Nucleus accumbens (tissue), 56 donors: ENCODE measurements at places on chromosomes 6 and 20.

- no peak for DNase-seq
Observed at GRCh38 chr6:912871-913835, 220.2 kb upstream of the EXOC2 start.

DNA sequence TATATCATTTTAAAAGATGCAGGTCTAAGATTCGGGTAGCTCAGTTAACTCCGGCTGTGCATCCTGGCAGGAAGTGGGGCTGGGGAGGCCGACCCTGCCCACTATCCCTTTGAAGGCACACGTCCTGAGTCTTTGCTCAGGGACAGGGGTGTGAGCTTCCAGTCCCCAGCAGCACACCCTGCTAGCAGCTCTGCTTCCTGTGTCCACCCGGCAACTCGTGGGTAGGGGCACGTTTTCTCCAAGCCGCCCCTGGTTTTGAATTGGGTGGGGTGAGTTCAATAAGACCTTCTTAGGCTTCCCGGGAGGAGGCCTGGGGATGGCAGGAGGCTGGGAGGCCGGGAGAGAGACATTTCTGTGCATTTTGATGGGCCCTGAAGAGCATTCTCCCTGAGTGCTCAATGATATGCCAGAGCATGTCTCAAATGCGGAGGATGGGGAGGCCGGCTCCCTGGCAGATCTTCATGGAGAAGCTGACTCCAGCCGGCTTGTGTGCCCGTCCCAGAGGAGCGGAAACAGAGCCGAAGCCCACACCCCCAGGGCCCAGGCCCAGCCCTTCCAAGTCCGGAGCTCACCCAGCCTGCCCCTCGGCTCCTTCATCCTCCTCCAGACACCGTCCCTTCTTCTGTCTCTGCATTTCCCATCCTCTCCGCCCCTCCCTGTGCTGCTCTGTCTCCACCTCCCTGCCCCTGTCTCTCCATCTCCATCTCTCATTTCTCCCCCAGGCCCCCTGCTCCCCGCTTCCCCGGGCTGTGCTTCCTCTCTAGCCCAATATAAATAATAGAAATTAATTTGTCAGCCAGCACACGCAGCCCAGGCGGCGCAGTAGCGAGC is 36.3 kb upstream of the ZFAND3 start:
- peak; percentile 43 for DNase-seq

GRCh38 chr6:5905431-5906339 is 101.0 kb downstream of the NRN1 start:
- no peak for DNase-seq

DNA sequence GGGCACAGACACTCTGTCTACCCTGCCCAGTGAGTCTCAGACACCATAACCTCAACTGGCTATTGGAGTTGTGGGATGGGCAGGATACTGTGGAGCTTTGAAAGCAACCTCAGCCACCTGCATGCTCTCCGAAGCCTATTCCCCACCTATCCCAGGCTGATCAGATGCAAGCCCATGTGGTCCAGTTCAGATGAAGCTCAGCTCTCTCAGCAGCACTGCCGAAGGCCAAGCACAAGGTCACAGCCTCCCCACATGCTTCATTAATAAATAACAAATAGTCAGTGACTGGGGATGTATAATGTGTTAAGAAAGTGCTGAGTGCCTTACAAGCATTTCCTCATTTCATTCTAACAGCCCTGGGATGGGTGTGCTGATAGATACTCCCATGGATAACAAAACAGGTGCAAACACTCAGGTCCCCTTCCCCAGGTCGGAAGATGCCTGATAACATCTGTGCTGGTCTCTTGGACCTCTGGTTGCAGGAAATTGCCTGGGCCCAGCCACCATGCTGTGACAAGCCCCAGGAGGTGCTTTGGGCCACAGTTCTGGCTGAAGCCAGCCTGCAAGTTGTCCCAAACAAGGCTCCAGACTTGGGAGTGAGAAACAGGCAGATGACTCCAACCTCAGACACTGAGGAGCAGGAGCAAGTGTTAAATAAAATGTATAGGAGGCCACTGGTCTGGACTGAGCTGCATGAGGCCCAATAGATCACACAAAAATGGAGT is 3.7 kb downstream of the ACSS1 start:
- no peak for DNase-seq

DNA sequence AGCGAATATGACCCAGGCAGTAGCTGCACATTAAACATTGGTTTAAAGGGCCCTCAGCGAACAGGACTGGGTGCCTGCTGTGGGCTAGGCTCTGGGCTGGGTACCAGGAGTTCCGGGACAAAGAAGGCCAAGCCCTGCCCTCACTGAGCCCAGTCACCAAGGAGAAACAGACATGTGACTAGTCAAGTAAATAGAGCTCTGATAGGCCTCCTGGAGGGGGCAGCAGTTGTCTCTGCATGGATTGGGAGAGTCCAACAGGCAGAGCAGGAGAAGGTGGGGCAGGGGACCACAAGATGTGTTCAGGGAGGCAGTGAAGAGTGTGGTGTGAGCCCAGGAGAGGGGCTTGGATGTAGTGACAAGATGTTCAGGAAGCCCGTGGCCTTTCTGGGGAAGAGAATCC is 3.1 kb downstream of the HM13 start:
- DNase-seq, result no peak

- no peak for DNase-seq
Observed at GRCh38 chr20:5928836-5929715, 21.3 kb downstream of the TRMT6 start.

GRCh38 chr6:99458319-99458718 is 33.2 kb upstream of the PNISR start:
- no peak for DNase-seq

GRCh38 chr6:93317592-93317991 is 101.8 kb downstream of the EPHA7 start:
- no peak for DNase-seq

DNA sequence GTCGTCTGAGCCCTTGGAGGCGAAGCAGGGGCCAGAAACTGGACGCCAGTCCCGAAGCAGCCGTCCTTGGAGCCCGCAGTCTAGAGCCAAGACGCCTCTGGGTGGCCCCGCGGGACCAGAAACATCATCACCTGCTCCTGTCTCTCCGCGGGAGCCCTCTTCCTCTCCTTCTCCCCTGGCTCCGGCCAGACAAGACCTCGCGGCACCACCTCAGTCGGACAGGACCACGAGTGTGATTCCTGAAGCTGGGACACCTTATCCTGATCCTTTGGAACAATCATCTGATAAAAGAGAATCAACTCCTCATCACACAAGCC is 416 bp downstream of the RSPH4A start:
- no peak for DNase-seq

DNA sequence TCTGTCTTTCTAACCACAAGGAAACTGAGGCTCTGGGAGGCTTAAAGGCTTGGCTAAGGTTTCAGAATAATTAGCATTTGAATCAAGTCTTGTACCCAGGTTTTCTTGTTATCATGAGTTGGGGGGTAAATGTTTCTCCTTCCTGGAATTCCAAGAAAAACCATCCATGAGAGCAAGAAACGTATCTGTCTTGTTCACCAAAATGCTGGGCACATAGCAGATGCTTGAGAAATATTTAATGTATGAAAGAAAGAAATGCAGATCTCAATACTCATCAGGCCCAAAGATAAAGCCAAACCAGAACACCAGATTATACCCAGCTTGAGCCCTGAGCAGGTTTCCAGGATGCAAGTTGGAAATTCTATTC is 164.6 kb downstream of the CLIC5 start:
- no peak for DNase-seq

- peak; percentile 59 for DNase-seq
Observed at GRCh38 chr6:3157131-3157933, at the start of gene TUBB2A. Gene TUBB2A, minus strand, starts transcription at chr6:3157544. Its CDS starts 81 bp downstream, at chr6:3157463.

- no peak for DNase-seq
Observed at GRCh38 chr20:61846741-61847419, 218.8 kb downstream of the TAF4 start.

- no peak for DNase-seq
Observed at GRCh38 chr6:108581237-108581931, 20.7 kb downstream of the FOXO3 start.

GRCh38 chr20:6558341-6558740 is 209.1 kb upstream of the BMP2 start:
- no peak for DNase-seq

DNA sequence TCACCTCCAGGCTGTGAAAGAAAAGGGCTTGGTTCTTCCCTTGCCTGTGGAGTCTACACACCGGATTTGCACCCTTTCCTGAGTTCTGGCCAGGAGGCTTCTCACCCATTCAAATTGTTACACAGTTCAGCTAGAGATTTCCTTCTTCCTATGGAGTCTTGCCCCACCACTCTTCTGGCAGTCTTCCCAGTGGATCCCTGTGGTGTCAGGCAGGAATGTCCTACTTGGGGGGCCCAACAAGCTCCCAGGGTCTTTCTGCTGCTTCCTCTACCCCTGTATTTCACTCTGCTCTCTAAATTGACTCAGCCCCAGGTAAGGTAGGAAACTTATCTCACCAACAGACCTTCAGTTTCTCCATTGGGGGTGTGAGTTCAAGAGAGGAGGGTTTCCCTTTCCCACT is 14.0 kb upstream of the CST9L start:
- no peak for DNase-seq

DNA sequence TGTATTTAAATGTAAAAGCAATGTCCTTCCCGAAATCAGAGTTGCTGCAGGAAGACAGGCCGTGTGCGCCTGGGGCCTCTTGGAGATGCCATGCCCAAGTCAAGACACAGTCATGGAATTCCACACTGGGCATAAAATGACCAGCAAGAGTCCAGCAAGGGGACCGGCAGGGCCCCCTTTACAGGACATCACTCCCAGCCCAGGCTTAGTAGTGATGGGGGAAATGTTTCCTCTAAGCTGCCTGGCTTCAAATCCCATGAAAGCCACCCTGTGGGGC is 1.9 kb upstream of the PPP1R3G start:
- DNase-seq, result no peak

DNA sequence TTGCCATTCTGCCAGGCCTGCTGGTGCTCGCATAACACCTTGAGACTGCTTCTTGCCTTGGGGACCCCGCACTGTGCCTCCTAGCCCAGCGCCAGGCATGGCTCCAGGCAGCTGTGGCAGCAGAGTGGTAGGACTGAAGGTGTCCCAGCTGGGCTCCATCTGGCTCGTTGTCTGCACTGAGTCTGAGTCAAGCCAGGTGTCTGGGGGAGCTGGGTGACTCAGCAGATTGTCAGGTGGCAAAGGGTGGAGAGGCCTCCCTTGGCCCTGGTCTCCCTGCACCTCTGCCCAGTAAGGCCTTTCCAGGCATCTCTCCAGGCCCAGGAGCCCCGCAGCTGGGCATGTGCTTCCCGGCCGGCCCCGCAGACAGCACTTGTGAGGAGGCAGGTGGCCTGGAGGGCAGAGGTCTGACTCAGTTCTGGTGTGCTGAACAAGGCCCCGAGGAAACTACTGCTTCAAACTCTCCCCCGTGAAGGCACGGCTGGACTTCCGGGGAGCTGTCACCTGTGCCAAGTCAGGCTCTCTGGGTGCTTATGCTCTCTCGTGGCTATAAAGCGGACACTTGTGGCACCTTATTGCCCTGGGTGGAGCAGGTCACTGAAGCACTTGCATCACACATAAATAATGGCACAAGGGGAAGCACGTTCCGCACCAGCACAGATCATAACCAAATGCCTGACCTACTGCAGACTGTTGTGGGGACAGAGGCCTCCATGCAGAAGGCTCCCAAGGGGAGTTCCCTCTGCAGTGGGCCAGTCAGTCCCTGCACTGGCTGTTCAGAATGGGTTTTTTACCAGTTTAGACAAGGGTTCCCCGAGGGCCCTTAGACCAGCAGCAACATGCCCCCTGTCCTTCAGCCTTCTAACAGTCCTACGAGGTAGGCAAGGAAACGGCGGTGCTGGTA is 27.5 kb downstream of the FOXC1 start:
- no peak for DNase-seq

DNA sequence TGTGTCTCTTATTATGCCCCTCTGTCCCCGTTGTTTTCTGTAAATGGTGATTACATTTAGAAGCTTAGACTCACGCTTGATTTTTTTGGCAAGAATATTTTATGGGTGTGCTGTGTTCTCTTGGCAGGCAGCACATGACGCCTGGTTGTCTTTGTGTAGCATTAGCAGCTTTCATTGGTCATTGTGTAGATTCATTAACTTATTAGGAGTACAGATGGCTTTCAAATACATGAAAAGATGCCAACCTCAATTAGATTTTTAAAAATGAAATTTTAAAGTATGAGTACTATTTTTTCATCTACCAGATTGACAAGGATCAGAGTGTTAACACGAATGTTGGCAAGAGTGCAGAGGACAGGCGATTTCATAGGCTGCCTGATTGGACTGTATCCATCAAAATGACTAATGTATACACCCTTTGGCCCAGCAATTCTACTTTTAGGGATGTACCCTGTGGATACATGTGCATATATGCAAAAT is 15.2 kb downstream of the COX4I2 start:
- no peak for DNase-seq

GRCh38 chr6:165618241-165618640 is 44.8 kb downstream of the PDE10A start:
- DNase-seq, result no peak

DNA sequence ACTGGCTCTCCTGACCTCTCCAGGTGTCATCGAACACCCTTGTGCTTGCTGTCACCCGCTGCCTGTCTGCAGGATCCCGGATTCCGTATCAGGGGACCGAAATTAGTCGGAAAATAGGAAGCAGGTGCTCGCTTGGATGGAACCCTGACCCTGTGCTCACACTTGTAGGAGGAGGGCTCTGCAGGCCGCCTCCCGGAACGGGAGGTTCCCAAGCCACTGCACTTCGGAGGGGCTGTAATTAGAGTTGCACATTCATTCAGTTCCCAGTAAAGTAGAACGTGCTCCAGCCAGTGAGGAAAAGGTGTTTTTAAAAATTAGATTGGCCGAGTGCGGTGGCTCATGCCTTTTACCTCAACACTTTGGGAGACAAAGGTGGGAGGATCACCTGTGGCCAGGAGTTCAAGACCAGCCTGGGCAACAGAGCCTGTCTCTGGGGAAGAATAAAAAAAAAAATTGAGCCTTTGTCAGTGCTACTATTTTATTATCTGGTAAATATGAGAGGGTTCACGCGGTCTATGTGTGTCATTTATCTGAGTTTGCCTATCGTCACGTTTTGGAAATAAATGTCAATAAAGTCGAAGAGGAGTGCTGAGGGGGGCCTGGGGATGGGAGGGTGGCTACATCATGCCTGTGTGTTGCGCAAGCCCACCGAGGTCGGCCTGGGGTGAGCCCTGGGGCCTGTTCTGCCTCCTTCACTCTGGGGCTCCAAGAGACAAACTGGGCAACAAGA is 1.5 kb upstream of the GMEB2 start:
- DNase-seq, result no peak

DNA sequence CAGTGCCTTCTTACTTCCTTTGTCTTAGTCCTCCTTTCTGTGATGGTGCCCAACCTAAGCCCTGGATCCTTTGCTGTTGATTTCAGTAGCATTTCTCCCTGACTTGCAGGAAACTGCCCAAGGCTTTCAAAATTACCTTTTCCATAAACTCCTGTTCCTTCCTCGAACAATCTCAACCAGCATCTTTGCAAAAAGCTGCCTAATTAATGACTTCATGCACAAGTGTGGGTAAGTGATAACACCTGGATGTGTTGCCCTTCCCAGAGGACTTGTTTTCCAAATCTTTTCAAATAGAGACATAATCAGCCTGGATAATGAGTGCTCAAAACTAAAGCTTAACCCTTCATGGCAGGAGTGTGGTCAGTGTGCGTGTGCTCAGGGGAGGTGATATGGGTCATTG is 118.0 kb downstream of the PCSK2 start:
- no peak for DNase-seq
